ENCODE measurements at places on chromosomes 1 and 21.

GRCh38 chr1:57672346-57673140 is 248.7 kb upstream of the DAB1 start:
- ATAC-seq, result no peak

- ATAC-seq, result peak; percentile 81
Observed at GRCh38 chr1:203153989-203154821, 21.4 kb downstream of the MYBPH start.

- ATAC-seq, result no peak
Observed at GRCh38 chr1:170162459-170163246, 16.9 kb downstream of the NTMT2 start.

- no peak for ATAC-seq
Observed at GRCh38 chr1:51000160-51000559, 30.1 kb downstream of the CDKN2C start.

DNA sequence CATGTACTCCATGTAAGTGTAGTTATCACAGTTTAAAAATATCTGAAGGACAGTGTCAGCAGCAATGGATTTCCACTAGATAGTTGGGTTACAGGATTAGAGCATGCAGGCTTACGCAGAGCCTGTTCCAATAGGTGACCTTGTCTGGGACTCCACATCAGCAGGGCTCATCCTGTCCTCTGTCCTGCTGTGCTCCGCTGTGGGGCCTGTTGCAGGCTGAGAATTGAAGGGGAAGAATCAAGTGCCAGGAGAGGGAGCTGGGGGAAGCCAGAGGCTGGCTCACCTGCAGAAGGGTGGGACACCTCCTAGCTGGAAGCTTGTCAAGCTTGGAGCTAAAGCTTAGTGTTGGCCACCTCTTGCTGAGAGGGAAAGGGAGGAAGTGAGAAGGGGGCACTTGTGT is 62.8 kb downstream of the XCL2 start:
- no peak for ATAC-seq

DNA sequence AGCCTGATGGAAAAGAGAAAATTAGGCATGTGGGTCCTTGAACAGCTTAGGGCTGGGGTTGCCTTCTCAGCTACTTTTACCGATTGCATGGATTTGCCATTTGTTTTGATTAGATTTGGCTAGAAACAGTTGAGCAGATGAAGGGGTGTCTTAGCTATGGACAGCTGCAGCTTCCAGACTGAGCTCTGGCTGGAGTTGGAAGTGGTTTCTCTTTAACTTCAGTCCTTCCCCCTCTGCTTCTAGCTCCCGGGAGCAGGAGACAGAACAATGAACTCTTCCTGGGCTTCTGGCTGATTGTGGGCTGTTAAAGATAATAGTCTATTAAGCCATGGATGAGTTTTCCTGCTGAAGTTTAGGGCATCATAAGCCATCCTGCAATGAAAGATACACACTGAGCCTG is 50.7 kb downstream of the UBE2T start:
- ATAC-seq, result no peak

- ATAC-seq, result peak; percentile 46
Observed at GRCh38 chr1:196558411-196558810, 49.8 kb downstream of the KCNT2 start.

DNA sequence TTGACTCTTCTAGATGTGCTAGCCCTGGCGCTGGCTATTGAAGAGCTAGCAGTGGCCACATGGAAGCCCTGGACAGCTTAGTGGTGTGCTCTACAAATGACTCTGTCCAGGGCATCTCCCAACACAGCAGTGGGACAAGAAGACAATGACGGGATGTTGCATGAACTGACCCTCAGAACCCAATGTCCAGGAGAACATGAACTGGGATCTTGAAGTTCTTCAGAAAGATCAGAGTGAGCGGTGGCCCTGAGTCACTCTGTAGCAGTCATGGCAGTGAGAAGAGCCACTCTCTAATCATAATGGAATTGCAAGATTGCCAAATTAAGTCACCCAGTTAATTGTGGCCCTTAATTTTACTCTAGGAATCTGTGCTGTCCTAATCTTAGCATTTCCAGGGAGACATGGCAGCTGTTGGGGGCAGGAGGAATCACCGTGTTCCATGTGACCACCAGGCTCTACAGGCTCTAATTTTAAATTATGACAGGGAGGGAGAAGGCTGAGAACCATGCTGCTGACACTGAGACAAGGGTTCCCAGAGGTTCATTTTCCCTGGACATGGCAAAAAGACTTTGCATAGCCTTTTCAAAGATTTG is 10.2 kb upstream of the OBSCN start:
- no peak for ATAC-seq

- no peak for ATAC-seq
Observed at GRCh38 chr1:246364415-246364941, 142.6 kb downstream of the SMYD3 start.

DNA sequence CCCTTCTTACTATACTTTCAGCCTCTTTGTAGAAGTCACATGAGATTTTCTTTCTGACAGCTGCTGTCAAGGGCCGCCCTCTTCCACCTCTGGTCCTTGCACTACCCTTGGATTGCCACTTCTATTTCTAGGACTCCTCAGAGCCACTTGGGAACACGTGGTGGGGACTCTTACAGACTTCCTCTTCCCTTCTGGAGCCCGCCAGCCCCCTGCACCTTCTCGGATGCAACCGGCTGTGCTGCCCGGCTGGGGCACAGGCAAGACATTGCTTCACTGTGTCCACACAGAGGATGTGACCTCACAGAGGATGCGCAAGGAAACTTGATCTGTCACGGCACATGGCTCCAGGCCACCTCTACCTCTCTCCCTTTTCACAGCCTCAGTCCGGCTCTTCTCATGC is 2.4 kb upstream of the IKBKE start:
- no peak for ATAC-seq

GRCh38 chr21:39040494-39041110 is 142.6 kb downstream of the PSMG1 start:
- no peak for ATAC-seq

DNA sequence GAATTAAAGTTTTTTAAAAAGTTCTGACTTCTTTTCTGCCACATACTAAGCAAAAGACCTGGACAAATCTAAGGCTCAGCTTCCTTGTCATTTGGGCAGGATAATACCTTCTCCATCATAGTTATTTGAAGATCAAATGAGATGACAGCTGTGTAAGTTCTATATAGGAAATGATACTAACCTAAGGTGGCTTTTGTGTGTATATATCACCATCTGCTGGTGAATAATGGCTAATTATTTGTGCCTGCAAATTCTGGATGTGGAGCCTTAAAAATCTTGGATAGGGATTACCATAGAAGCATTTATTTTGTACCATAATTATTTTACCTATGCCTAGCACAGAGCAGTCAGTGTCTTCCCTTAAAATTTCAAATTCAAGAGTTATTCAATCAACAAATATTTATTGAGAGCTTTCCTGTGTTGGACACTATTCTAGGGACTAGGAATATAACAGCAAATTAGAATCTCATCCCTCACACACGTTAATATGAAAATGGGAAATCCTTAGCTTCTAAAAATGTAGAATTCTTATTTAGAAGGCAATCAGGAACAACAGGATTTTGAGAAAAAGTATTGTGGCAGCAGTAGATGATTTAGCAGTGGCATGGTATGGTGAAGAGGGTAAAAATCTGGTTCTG is 89.8 kb downstream of the TMEM200B start:
- peak; percentile 73 for ATAC-seq

DNA sequence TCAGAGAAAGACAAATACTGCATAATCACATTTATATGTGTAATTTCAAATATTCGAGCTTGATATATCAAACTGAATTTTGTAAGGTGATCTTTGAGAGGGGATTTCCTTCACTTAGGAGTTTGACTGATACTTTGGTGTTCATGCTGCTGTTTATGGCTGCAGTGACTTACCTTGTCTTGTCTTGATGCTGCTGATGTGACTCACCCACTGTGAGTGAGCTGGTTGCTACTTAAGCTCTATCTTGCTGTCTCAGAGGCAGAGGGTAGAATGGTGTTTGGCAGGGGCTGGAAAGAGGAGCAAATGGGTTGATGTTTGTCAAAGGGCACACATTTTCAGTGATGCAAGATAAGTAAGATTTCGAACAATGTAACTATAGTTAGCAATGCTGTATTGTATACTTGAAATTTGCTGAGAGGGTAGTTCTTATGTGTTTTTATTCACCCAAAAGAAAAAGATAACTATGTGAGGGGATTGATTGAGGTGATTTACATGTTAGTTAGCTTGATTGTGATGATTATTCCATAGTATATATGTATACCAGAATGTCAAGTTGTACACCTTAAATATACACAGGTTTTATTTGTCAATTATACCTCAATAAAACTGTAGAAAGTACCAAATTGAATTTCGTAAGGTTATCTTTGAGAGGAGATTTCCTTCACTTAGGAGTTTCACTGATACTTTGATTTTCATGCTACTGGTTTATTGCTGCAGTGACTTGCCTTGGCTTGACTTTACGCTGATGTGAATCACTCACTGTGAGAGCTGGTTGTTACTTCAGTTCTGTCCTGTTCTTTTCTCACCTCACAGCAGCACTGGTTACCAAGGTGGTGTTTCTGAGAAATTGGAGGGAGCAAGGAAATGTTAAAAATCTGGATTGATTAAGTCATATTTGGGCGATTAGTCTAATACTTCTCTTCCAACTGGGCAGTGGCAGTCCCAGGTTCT is 94.5 kb upstream of the SLC5A9 start:
- ATAC-seq, result peak; percentile 41

GRCh38 chr21:46285206-46285661 is at the start of gene MCM3AP:
Gene MCM3AP, minus strand, starts transcription at chr21:46285611. Its CDS starts 325 bp downstream, at chr21:46285286.
- ATAC-seq, result no peak

DNA sequence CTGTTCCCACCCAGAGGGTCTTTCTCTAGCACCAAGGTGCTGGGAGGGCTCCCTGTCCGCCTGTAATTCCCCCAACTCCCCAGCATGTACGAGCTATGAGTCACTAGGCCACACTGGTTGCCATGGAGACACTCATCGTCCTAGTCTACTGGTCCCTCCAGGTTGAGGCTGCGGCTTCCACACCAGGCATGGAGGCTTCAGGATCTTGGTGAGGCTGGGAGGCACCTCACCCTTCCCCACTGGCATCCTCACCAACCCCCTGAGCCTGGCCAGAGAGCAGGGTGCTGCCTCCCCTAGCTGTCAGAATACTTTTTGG is 75.6 kb upstream of the KAZN start:
- ATAC-seq, result peak; percentile 59

DNA sequence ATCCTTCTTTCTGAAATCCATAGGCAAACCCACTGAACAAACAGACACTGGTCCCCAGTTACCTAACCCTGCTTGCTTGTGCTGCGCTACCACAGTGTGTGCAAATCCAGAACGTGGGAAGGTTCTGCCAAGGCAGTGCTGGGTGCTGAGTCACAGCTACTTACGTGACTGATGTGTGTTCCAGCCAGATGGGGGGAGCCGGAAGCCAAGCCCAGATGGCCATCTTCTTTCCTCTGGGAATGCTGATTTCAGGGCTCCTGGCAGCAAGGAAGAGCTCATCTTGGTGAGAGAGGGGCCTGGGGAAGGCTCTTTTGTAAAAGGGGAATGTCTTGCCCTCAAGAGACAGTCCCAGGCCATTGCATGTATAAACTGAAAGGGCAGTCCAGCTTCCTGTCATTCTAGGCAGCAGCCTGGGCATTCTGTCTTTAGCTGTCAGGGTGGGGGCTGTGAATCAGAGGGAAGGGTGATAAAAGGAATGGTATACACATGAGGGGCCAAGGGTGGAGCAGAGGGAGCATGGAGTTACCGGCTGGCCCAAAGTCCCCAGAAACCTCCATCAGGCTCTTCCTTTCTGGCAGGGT is 54.1 kb downstream of the CD46 start:
- peak; percentile 88 for ATAC-seq

GRCh38 chr1:2614145-2614544 is 18.7 kb downstream of the MMEL1 start:
- ATAC-seq, result no peak

- no peak for ATAC-seq
Observed at GRCh38 chr1:170085091-170085490, 10.6 kb upstream of the KIFAP3 start.

- ATAC-seq, result no peak
Observed at GRCh38 chr21:45534636-45535331, 7.5 kb downstream of the SLC19A1 start.

- ATAC-seq, result no peak
Observed at GRCh38 chr21:41620541-41620940, 112.6 kb upstream of the TMPRSS2 start.

DNA sequence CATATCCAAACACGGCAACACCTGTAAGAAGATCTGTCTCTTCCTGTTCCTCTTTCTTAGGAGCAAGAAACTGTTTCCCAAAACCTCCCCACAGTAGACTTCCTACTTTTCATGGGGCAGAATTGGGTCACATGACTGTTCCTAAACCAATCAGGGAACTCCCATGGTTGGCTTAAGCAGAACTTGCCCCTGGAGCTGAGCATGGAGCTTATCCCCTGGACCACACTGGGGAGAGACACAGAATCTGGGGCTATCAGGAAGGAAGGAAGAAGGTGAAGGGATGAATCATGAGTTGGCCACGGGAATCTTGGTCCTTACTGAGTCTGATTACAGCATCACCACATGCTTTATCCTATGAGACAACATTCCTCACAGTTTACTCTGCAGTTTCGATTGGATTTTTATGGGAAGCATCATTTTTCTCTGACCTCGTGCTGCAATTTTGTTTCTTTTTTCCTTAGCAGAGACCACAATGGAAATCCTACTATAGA is 81.8 kb downstream of the CDC7 start:
- no peak for ATAC-seq

DNA sequence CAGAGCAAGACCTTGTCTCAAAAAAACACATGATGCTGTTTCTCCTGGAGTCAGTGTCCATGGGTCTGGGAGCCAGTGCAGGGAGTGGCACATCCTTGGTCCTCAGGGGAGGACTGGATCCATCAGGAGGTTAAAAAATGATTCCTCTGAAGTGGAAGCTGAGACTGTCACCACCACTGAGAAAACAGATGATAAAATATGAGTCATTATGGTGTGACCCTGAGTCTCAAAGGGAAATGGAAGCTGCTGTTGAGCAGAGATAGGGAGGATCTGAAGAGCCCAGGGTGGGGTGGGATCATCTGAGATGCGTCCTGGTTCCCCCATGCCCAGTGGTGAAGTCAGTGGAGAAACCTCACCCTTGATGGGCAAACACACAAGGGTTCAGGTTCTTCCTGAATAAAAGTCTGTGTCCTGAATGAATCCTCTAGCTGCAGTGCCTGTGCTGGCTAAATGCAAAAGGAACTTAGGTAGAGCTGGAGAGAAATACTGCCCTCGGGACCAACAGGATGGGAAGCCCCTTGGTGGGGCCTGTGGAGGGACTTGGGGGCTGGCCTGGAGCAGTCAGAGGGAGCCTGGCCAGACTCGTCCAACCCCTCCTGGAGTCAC is 61.6 kb upstream of the TENT5B start:
- no peak for ATAC-seq

DNA sequence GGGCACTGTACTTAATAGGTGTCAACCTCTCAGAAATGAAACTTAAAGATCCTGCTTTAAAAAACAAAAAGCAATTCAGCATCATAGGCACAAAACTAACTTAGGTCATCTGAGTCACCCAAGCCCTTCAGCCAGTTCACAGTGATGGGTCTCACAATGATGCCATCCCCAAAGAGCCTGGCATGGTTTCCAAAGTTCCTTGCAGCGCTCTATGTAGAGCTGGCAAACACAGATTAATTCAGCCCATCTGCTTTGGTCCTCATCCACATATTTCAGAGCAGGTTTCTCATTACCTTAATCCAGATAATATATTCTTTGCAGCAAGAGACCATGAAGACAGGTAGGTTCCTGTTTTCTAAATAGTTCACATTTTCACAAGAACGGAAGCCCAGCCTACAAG is 14.6 kb upstream of the PLA2G2C start:
- ATAC-seq, result no peak

- no peak for ATAC-seq
Observed at GRCh38 chr1:226063224-226063976, 884 bp downstream of the H3-3A start.

GRCh38 chr1:2630498-2631135 is 2.2 kb downstream of the MMEL1 start:
- no peak for ATAC-seq

All from esophagus mucosa (tissue), 1 donor.